ENCODE measurements at places on chromosomes 1 and 21.
A peak's percentile ranks its signal among the peaks of the same experiment; 100 is the strongest.

GRCh38 chr1:44338136-44338535 is 16.9 kb downstream of the ERI3 start:
- DNase-seq = no peak
- peaks cover 55% of the 10 kb centered on the region for H3K36me3 ChIP-seq
- H3K4me1 ChIP-seq = no peaks in the 10 kb centered on the region
- H3K4me3 ChIP-seq = no peak overlapping the region
- H3K27ac ChIP-seq = no peak overlapping the region

GRCh38 chr1:10838541-10838940 is 42.1 kb upstream of the CASZ1 start:
- no peaks in the 10 kb centered on the region for H3K36me3 ChIP-seq
- H3K27ac ChIP-seq = no peak overlapping the region
- H3K4me3 ChIP-seq = no peak overlapping the region

GRCh38 chr21:30194701-30195299 is 21.1 kb downstream of the CLDN8 start:
- no peaks in the 10 kb centered on the region for H3K27me3 ChIP-seq
- no peak overlapping the region for H3K27ac ChIP-seq
- no peaks in the 10 kb centered on the region for H3K4me1 ChIP-seq
- DNase-seq = peak; percentile 10
- no peak overlapping the region for H3K4me3 ChIP-seq

DNA sequence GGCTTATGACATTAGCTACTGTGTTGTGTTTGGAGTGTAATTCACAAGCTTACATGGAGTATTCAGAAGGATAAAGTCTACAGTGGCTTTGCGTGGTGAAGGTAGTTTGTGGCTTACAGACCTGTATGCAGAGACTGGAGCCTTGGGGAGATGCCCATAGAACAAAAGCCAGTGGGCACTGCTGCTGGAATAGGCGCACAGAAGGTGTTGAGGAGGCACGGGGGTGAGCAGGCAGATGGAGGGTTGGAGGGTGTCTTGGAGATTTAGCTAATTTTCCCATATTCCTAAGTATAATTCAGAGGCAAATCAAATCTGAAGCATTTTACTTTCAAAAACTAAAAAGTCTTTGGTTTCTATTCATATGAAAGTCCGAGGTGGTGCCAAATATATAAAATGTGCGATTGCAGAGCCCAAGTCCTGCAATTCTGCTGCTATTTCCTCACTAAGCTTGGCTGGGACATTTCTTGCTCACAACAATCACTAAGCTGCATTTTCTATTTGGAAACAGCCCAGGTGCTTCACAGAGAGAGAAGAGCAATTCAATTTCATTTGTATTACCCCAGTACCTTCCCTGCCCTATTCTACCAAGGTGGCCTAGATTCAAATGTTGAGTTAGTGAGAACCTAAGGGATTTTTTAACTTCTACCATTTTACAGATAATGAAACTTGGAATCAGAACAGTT is 48.5 kb downstream of the FH start:
- DNase-seq = no peak
- no peaks in the 10 kb centered on the region for H3K36me3 ChIP-seq
- H3K27ac ChIP-seq = no peak overlapping the region
- H3K27me3 ChIP-seq = no peaks in the 10 kb centered on the region

GRCh38 chr1:229091721-229092136 is 179.2 kb upstream of the RAB4A start:
- peaks cover 5% of the 10 kb centered on the region for H3K27me3 ChIP-seq
- DNase-seq = no peak
- H3K36me3 ChIP-seq = no peaks in the 10 kb centered on the region
- no peak overlapping the region for H3K27ac ChIP-seq

DNA sequence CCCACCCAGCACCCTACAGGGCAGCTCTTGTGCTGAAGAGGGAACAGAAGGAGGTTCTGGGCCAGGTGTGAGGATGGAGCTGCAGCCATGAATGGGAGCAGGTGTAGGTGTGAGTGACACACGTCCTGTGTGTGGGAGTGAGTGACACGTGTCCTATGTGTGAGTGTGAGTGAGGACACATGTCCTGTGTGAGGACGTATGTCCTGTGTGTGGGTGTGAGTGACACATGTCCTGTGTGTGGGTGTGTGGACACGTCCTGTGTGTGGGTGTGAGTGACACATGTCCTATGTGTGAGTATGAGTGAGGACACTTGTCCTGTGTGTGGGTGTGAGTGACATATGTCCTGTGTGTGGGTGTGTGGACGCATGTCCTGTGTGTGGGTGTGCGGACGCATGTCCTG is 26.4 kb downstream of the MEGF6 start:
- H3K4me1 ChIP-seq = no peaks in the 10 kb centered on the region
- no peaks in the 10 kb centered on the region for H3K36me3 ChIP-seq
- no peak overlapping the region for H3K4me3 ChIP-seq
- no peak for DNase-seq

DNA sequence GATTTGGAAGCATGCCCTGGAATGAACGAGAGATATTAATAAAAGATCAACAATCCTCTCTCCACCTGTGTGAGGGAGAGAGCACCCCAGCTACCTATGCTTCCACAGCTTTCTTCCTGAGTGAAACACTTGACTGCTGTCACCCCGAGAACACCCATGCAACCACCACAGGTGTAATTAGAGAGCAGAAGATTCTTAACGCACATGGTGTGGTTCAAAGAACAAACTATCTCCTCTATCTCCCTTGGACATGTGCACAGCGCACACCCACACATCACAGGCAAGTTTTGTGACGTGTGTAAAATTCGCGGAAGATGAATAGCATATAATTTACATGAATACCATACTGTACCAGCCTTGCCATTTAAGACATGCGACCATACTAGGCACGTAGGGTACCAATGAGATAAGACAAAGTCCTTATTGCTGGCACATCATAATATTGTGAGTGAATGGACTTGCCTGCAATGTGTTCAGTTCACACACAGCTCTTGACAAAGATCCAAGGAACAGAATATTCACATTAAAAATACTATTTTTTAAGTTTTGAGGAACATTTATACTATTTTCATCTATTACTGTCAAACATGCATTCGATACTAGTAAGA is 11.6 kb downstream of the ERRFI1 start:
- H3K27me3 ChIP-seq = peaks cover 4% of the 10 kb centered on the region
- DNase-seq = no peak

DNA sequence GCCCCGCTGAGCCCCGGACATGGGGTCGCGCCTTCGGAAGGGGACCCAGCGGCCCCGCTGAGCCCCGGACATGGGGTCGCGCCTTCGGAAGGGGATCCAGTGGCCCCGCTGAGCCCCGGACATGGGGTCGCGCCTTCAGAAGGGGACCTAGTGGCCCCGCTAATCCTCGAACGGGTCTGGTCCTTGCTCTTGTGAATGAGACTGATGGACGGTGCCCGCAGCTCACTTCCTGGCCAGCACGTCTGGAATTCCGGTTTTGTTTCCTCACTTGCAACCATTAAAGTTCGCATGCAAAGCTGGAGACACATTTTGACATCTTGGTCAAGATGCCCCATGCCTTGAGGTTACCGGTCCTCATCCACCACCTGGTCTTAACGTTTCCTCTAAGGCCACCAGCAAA is 5.6 kb downstream of the WRAP73 start:
- no peak overlapping the region for H3K4me3 ChIP-seq
- peaks cover 15% of the 10 kb centered on the region for H3K4me1 ChIP-seq
- no peak overlapping the region for H3K27ac ChIP-seq
- no peak for DNase-seq

GRCh38 chr1:61245696-61246400 is 163.5 kb downstream of the NFIA start:
- no peak for DNase-seq
- no peaks in the 10 kb centered on the region for H3K36me3 ChIP-seq
- H3K27ac ChIP-seq = no peak overlapping the region
- H3K27me3 ChIP-seq = no peaks in the 10 kb centered on the region
- H3K4me3 ChIP-seq = no peak overlapping the region

DNA sequence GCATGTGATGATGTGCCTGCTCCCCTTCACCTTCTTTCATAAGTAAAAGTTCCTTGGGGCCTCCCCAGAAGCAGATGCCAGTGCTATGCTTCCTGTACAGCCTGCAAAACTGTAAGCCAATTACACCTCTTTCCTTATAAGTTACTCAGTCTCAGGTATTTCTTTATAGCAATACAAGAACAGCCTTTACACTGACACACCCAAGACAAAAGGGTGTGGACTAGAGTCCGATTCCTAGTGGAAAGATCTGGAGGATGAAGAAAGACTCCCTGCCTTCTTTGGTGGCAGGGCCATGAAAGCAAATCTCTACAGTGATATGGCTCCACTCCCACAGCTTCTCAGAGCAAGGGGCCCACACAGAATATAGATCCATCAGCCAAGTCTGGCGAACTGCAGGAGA is 209.7 kb upstream of the ST6GALNAC5 start:
- H3K36me3 ChIP-seq = no peaks in the 10 kb centered on the region
- no peaks in the 10 kb centered on the region for H3K27me3 ChIP-seq
- no peaks in the 10 kb centered on the region for H3K4me1 ChIP-seq
- DNase-seq = no peak

GRCh38 chr21:29557931-29558725 is 259.4 kb downstream of the BACH1 start:
- DNase-seq = no peak
- no peaks in the 10 kb centered on the region for H3K36me3 ChIP-seq
- no peaks in the 10 kb centered on the region for H3K4me1 ChIP-seq

DNA sequence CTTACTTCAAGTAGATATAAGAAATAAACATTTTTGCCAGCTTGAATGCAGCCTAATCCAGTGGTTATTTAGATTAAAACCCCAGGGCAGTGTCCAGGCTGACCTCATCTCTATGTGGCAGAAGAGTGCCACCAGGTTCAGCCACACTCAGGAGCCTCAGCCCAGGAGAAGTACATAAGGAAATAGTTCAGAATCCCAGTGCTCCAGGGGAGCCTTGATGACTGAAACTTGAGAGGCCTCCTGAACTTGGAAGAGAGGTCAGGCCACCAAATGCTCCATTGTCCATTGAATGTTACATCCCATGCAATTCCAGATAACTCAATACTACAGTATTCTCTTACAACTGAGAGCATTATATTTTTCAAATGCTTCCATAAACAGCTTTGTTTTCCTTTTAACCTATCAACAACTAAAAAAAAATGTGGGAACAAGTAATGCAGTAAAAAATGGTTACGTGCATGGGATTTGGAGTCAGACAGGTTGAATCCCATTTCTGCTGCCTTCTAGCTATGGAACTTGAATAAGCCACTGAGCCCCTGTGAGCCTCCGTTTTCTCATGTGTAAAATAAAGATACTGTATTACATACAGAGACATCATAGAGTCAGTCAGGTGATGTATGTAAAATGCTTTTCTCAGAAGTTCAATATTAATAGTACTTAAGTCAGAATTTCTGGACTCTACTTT is 248.0 kb downstream of the PLPP3 start:
- H3K4me1 ChIP-seq = no peaks in the 10 kb centered on the region
- H3K36me3 ChIP-seq = no peaks in the 10 kb centered on the region
- H3K27me3 ChIP-seq = no peaks in the 10 kb centered on the region
- DNase-seq = no peak

GRCh38 chr1:235075777-235076308 is 52.8 kb downstream of the TOMM20 start:
- no peak overlapping the region for H3K4me3 ChIP-seq
- DNase-seq = no peak
- no peaks in the 10 kb centered on the region for H3K36me3 ChIP-seq
- no peaks in the 10 kb centered on the region for H3K4me1 ChIP-seq

DNA sequence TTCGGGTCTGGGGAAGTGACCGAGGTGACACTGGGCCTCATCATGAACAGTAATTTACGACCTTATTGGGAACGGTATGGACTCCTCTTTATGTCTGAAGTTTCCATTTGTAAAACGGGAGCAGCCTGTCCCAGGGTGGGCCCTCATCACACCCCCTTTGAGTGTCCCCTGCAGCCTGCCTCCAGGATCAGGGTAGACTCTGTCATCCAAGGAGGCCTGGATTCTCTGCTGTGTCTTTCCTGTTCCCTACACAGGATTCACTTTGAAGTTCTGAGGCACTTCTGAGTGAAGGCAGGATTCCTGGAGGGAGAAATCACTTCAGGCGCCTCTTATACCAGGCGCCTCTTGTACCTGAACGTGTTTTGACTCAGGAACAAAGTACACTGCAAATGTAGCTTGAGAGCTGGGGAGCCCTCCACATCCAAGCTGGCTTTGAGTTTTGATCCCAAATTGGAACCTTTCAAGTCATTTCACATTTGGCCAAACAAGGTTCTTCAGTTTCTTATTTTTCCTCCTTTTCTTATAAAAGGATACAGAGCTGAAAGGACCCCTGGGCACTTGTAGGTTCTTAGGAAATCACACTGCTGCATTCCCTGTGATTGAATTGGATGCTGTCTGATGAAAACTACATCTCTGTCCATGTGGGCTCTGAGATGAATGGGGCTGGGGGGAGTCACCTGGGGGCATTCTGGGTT is 106.0 kb downstream of the SUSD4 start:
- no peak overlapping the region for H3K4me3 ChIP-seq
- no peak for DNase-seq
- no peaks in the 10 kb centered on the region for H3K27me3 ChIP-seq
- H3K4me1 ChIP-seq = no peaks in the 10 kb centered on the region
- no peaks in the 10 kb centered on the region for H3K36me3 ChIP-seq
- no peak overlapping the region for H3K27ac ChIP-seq

GRCh38 chr21:39175154-39175553 is 8.1 kb downstream of the PSMG1 start:
- H3K27ac ChIP-seq = no peak overlapping the region
- no peaks in the 10 kb centered on the region for H3K27me3 ChIP-seq
- peaks cover 80% of the 10 kb centered on the region for H3K36me3 ChIP-seq
- DNase-seq = no peak
- H3K4me1 ChIP-seq = peaks cover 10% of the 10 kb centered on the region

DNA sequence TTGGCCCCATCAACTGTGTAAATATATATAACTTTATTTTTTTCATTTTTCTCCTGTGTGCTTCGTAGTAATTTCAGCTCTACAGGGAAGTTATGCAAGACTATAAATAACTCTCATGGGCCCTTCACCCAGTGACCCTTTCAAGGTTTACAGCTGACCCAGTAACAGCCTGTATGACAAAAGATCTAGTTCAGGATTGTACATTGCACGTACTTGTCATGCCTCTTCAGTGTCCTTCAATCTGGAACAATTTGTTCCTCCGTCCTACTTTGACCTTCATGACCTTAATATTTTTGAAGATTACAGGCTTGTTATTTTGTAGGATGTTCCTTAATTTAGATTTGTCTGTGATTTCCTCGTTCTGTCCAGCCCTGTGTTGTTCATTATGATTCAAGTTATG is 40.5 kb downstream of the BRINP2 start:
- H3K27ac ChIP-seq = no peak overlapping the region
- DNase-seq = no peak
- H3K36me3 ChIP-seq = no peaks in the 10 kb centered on the region
- H3K4me3 ChIP-seq = no peak overlapping the region

- H3K36me3 ChIP-seq = no peaks in the 10 kb centered on the region
- no peaks in the 10 kb centered on the region for H3K27me3 ChIP-seq
Observed at GRCh38 chr1:103145449-103145848, 37.1 kb upstream of the COL11A1 start.
